ENCODE measurements at places on chromosomes 3 and 15.

DNA sequence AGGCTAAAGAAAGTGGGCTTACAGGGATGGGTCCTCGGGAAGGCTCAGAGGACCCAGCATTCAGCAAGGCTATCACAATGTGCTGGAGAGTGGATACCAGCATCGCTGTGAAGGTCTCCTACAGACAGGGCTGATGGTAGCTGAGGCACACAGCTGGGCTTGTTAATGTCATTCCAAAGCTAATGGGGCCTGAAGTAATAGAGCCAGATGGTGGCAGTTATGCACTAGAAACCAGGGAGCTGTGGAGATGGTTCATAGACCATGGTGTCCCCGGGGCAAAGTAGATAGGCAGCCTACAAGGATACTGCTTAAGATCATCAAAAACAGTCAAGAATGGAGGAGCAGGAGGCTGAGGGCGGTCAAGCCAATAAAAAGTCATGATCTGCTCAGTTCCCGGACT, 24.8 kb upstream of the BOC start:
- DNase-seq: no peak

DNA sequence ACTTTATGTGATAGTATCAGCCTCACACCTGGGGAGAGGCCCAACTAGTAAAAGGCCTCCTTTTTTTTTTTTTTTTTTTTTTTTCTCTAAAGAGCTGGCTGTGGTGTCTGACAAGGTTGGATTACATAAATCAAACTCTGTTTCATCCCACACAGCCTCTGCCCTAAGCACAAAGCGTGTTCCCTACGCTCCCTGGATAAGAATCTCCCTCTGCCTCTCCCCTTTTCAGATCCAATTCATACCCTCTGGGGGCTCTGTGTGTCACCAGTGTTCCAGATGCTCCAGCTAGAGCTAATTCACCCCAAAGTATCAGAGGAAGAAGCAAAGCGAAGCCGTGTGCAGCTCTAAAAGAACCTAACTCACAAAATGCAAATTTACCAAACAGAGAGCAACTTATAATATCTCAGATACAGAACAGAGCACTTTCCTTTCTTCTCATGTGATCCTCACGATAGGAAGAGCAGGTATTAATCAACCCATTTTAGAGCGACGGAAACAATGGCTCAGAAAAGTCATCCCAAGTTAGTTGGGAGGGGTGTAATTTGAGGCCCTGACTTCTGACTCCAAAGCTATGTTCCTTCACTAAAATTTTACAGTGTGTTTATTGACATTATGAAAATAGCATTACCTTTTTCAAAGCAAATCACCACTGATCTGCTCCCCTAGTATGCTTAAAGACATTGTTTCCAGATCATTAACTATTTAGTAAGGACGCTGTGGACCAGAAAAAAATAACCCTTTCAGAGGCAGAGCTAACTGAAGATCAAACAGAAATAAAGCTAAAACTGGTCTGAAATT, 12.4 kb downstream of the BMF start:
- DNase-seq: no peak

- DNase-seq: no peak
Measured at GRCh38 chr3:174596447-174596982, 262.6 kb upstream of the NAALADL2 start.

GRCh38 chr3:34956511-34956910, 682.8 kb upstream of the ARPP21 start:
- DNase-seq: no peak

GRCh38 chr3:29416514-29416913, 135.6 kb downstream of the RBMS3 start:
- DNase-seq: no peak

DNA sequence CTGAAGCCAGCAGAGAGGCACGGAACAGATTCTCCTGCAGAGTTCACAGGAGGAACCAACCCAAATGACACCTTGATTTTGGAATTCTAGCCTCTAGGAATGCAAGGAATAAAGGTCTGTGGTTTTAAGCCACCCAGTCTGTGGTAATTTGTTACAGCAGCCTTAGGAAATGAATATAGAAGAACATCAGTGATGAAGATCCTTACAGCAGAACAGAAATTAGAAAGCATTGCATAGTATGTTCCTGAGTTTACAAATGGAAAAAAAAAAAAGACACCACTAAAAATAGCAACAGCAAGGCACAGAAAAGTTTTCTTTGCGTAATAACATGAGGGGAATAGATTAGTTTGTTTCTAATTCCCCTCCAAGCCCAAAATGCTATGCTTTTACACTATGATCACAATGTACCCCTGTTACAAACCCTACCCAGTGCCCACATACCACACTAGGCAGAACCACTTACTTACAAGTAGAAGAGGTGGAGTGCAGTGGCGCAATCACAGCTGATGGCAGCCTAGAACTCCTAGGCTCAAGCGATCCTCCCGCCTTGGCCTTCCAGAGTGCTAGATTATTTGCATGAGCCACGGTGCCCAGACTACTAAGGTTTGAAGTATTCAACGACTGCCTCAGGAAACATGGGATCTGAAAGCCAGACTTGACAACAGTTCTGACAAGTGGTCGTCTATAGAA, 84.3 kb downstream of the SHQ1 start:
- no peak for DNase-seq

DNA sequence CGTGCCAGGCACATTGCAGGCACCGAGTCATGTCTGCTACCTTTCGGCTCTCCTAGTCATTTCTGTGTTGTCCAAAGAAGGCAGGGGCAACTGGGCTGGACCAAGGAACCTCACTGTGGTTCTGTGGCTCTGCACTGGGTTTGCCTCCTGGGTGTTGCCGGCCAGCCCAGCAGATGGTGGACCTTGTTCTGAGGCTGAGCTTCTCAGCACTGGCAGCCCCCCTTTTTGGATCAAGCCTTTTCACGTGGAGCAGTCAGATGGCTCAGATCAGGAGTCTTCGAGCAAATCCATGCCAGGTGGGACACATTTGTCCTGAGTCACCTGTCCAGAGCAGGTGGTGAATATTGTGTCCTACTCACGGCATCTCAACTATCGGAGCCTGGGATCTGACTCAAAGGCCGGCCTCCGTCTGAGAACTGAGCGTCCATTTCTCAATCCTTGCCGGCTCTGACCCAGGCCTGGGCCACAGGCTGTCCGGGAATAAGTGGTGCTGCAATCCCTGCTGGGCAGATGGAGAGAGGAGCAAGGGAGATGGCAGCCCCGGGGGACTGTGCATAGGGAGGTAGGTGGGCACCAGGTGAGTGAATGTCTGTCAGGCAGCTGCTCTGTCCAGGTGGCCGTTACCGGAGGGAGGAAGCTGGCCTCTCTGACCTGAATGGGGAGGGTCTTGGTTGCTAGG, at the start of gene IL16:
IL16 (plus strand) TSS at position 304 of the 679 bp plus-strand sequence. CDS start 28,521 bp downstream, outside the sequence.
- DNase-seq: no peak

- no peak for DNase-seq
Measured at GRCh38 chr3:59424268-59425010, 374.6 kb upstream of the CFAP20DC start.

DNA sequence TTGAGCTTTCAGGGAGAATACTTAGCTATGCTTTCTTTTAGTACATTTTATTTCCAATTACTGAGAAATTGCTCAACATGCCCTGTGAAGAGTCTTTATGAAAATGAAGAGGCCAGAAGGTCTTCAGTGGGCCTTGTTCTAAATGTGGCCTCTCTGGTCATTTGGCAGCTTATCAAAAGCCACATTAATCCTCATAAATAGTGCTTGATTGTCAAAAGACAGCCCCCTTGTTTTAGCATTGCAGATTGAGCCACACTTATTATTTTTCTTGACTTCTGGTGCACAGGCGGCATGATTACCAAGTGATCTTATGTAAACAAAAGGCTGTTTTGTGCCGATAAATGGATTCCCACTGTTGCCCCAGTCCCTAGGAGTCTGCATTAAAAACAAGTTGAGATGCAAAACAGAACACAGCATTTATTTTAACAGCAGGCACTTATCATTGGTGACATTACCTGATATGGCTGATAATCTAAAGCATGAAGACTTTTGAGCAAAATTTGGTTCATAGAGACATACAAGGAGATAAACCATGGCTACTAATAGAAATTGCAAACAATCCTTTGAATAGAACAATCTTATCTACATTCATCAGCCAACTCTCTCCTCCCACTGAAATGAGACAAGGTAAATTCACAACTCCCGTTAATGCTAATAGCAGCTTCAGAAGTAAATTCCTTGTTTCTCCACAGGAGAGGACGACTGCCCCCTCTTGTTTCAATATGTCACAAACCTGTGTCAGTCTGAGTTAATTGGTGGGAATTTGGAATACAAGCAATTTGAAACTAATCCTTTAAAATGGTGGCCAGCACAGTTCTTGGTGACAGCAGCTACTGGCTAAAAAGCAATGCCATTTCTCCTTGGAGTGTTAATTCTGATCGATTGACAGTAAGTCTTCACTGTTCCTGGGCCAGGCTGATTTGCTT, 194.3 kb downstream of the NSUN3 start:
- DNase-seq: no peak

DNA sequence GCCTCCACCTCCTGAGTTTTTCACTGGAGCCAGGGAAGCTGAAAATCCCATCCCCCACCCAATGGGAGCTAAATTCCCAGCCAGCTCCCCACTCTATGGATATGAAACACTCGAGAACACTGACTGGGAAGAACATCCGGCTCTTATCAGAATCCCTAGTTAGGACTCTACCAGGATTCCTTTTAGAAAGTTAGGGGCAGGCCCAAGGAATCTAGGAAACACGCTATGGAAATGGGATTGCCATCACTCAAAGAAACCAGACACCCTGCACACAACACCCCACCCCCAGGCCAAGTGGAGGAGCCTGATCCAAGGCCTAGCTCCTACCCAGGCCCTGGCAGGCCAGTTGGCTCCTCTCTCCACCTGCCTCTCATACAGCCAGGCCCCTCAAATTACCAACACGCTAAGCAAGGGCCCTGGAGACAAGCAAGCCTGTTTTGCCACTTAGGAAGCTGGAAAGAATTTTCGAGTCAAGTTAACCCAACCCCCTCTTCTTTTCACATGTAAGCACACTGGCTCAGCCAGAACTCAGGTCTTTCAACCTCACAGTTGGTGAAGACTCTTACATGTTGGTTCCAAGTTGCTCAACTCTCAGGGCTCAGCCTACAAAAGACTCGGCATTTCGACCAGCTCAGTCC, 75.5 kb downstream of the RBPMS2 start:
- no peak for DNase-seq

GRCh38 chr3:120100711-120101110, 6.5 kb upstream of the GSK3B start:
- no peak for DNase-seq

Data from stimulated activated CD8-positive, alpha-beta memory T cell treated with anti-CD3 and anti-CD28 coated beads, Interleukin-4, amount 100 ng/mL, for 4 hours (primary cell).